ENCODE measurements at places on chromosomes 6 and 20.

DNA sequence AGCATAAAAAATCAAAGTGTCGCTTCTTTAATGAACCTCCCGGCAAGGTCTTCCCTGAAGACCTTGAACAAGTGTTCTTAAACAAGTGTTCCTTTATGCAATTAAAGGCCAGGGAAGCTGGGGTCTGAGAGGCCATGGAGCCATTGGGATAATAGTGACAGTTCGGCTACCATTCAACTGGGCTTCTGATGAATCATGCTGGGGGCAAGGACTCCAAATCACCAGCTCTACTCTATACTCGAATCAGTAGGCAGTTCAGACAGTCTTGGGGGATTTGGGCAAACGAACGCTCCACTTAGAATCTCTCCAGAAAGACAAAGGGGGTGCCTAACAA, 34.7 kb upstream of the EZR start:
- no peak for DNase-seq

- DNase-seq = no peak
These were observed 126.1 kb upstream of the UST start for GRCh38 chr6:148620579-148621298.

DNA sequence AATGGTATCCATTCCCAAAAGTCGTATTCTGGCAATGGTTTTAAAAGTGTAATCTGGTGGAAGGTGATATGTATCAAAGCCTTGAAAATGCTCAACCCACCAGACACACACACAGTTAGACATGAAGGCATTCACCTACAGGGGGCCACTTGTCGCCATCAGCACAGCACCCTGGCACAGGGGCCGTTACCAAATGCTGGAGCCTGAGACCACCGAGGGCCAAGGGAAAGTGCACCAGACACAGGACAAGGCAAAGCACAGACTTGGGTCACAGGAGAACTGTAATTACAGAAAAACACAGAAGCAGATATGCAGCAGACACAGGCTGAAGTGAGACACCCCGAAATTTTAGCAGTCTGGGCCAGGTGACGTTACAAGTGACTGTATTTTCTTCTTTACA, 9.3 kb downstream of the TAF4 start:
- no peak for DNase-seq

DNA sequence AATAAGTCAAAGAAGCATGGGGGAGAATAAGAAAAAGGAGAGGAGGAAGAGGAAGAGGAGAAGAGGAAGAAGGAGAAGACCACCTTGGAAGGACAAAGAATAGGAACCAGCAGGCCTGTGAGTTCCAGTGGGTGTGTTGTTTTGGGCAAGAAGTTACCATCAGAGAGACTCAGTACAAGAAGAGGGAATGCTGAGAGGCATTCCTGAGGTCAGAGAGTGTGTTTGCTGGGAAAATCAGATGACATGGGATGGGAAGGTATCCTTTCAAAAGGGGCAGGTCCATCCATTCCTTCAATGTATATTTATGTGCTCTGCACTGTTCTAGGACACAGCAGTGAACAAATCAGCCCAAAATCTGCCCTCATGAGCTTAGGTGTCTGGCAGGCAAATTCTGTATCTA, 40.5 kb upstream of the PRIM2 start:
- DNase-seq = no peak

DNA sequence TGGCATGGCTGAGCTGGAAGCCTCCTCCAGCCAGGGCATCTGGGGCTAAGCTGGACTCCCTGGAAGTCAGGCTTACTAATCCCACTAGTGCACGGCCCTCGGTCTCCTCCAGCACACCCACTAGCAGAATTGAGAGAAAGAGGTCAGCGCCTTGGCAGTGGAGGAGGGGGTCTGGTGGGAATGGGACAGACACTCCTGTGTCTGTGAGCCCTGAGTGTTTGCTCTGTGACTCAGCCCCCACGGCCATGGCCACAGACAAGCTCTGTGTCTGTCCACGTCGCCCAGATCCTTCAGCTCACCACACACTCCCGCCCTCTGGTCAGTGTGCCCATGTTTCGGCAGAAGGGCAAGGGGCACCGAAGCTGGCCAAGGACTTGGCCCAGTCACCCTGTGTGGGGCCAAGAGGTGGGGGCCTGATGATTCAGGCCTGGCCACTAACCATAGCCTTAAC, 8.8 kb downstream of the MDFI start:
- DNase-seq = no peak

DNA sequence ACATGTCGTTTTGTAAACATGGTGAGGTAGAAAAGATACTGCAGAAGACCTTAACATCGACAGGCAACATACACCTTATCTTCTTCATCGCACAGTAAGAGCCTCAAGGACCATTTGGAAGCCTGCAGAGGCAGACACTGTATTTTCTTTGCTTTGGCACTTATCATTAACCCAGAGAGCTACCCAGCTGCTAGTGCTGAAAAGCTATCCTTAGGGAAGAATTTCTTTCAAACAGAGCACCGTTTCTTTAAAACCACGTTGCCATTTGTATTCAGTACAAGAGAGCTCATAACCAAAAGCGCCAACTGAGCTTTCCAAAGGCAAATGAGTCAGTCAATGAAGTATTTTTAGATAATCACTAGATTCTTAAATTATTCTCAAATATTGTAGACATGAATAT, 306.6 kb downstream of the EPM2A start:
- DNase-seq = peak; percentile 5

DNA sequence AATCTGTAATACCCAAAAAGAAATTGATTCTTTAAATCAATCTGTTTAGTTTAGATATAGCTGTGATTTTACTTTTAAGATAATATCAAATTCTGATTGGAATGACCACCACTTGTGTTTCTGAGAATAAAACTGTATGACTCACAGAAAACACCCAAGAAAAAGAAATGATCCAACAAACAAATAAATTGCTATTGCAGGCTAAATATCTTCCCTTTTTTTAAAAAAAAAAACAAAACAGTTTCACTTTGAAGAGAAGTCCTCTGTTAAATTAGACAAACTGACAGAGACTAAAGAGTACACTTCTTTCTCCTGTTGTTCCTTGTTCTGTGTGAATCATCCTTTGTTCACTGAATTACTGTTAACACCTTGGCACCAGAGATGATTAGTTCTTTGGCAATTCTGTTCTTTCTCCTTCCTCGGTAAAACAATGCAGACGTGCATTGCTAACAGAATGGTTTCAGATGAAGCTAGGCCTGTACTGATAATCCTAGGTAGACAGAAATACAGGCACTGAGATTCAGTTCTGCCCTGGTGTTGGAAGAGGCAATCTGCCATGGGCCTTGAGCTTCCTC, 895.2 kb upstream of the CITED2 start:
- peak; percentile 54 for DNase-seq

DNA sequence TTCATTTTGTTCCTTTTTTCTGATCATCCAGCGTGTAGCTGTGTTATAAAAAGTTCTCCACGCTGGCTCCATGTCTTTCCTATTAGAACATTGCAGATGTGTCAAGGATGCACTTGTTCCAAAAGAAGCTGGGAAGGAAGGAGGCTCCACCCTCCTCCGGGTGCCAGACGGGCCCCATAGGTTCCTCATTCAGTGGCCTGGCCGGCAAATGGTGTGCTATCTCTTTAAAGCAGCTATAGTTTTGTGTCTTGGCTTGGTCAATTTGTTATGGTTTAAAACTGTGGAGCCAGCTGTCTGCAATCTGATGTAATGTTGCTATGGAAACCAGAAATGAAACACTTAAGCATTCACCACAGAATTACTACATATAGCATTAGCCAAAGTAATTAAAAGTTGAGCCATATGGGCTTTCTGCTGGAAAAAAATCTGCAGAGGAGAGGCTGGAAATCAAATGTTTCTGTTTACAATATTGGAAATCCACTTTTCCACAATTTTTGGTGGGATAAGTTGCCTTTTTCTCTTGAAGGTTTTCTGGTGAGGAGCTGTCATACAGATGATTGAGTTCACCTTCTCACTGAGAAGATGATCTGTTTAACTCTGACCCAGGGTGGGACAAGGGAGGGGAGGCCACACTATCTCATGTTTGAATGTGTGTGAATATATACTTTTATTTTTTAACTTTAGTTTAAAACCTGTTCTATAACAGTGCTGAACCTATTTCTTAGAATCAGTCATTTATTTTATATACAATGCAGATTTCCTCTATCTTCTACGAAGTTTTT, 167.4 kb downstream of the SASH1 start:
- peak; percentile 98 for DNase-seq

DNA sequence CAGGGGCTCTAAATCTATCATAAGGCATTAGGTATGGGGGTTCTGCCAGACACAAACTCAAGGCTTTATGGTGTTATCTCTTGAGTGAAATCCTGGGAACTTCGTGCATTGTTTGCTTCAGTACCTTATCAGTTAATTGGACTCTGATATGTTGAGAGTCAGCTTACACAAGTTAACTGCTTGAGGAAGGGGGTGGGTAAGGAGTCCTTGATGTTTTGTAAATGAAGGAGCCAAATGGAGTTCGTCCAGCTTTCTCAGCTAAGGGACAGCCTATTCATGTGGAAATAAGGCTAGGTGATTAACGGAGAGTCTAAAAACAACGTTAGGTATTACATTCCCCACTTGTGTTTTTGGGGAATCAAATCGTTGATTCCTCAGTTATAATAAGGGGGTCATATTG, 157.4 kb downstream of the TRIM27 start:
- DNase-seq = no peak

DNA sequence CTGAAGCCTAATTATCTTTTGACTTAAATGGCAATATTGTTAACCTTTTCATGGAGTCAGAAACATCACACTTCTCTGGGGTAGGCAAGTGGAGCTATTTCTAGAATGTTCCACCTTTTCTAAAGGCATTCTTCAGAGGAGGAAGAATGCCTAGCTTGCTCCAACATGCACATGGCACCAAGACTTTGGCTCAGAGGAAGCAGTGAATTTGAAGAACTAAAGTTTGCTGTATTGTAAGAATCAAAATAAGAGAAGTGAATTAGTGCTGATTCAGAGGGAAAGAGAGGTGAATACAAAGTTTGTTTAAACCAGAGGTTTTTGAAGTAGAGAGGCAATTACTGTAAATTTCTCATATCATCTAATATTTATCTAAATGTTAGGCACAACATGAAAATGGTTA, 92.2 kb downstream of the SOBP start:
- no peak for DNase-seq

GRCh38 chr6:155383913-155384312, 69.6 kb upstream of the TFB1M start:
- DNase-seq = no peak

GRCh38 chr20:48742912-48743680, 84.7 kb downstream of the PREX1 start:
- DNase-seq = no peak

GRCh38 chr6:140478631-140479030, 1104.2 kb upstream of the CITED2 start:
- DNase-seq = no peak

- DNase-seq = no peak
These were observed 186.4 kb downstream of the LRFN2 start for GRCh38 chr6:40400738-40401137.

- DNase-seq = no peak
These were observed 139.9 kb downstream of the MYB start for GRCh38 chr6:135320721-135321621.

DNA sequence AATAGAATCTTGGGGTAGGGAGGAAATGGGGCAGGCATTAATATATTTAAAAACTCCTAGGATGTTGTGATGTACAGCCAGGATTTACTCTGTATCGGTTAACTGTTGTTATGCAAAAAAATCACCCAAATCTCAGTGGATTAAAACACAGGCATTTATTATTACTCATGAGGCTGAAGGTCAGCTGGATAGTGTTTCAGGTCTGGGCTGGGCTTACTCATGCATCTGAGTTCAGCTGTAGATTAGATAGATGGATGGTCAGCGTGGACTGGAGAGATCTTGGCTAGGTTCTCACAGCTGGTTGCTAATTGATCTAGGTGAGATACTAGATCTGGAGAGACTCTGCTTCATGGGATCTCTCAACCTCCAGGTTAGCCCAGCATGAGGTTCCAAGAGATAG, 131.4 kb downstream of the BTBD3 start:
- DNase-seq = peak; percentile 12

GRCh38 chr6:13177664-13178063, 150.7 kb downstream of the TBC1D7 start:
- DNase-seq = no peak

DNA sequence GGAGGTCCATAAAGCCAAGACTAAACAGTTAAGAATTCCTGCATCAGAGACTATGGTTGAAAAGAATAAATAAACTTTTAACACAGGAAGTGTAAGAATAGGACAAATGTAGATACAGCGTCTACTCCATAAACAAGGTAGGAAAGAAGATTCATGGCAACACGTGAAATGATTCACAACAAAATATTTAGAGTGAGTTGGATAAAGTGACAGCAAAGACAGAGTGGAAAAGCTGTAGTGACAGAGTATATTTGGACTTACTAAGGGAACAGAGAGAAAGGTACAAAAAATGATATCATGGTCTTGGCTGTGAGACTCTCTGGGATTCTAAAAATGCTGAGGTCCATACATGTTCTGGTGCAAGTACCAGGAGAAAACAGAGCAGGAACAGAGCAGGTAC, 21.9 kb upstream of the KIAA0408 start:
- DNase-seq = no peak

DNA sequence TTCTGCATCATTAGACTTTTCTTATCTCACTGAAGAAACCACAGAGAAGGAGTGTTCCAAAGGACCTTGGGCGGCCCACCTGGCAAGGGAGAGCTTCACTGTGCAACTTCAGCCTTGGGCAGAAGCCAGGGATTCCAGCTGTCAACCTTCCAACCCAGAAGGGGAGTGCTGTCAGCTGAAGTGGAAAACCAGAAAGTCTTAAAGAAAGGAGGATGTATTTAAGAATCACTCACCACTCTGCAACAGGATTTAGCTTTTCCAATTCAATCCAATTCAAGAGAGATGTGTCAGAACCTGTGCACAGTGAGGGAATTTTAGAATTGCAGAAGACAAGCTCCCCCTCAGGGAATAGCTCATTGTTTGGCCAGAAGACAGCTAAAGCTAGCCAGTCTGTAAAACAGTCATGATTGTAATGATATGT, 553.7 kb downstream of the CD83 start:
- DNase-seq = peak; percentile 91

- no peak for DNase-seq
These were observed 70.5 kb upstream of the TOX2 start for GRCh38 chr20:43843965-43844660.

GRCh38 chr6:138161338-138162110, at the start of gene ARFGEF3:
Gene ARFGEF3, plus strand, starts transcription at chr6:138161939. Its CDS starts 148 bp downstream, at chr6:138162087.
- peak; percentile 73 for DNase-seq

- DNase-seq = peak; percentile 73
These were observed 76.4 kb upstream of the RNF24 start for GRCh38 chr20:4091490-4092479.

GRCh38 chr6:105781915-105782314, 304.2 kb upstream of the PRDM1 start:
- no peak for DNase-seq

- peak; percentile 4 for DNase-seq
These were observed 41.4 kb upstream of the LAMA2 start for GRCh38 chr6:128841518-128841917.

DNA sequence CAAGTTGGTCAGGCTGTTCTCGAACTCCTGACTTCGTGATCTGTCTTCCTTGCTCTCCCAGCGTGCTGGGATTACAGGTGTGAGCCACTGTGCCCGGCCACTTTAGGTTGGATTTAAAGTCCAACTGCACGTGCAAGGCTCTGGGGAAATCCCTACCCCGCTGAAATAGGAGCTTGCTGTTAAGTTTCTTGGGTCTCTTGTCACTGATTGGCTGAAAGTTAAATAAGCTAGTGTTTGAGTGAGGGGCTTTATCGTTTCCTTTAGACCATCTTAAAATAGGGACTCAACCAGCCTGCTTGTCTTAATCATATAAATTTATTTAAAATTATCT, 11.1 kb upstream of the SERINC1 start:
- no peak for DNase-seq
